ENCODE measurements at places on chromosomes 11 and 22.

DNA sequence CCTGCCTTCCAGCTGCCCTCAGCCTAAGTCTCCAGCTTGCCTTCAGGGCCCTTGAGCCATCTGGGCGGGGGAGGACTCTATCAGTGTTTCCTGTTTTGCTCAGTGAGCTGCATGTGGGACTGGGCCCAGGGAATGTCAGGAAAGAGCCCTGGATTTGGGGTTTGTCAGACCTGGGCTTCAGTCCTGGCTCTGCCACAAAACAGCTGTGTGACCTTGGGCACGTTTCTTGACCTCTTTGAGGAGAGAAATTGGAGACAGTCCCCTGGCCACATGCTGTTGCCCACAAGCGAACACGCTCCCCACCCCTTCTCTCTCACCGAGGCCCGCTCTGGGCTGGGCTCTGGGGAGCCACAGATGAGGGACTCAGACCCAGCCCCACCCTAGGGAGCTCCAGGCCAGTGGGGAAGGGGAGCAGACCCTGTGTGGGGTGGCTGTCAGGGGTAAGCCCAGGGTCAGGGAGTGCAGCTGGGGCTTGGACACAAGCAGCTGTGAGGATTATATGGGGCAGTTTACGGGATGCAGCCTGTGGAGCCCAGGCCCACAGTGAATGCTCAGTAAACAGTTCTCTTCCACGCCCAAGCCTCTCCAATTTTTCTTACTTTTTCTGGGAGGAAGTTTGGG lies 12.3 kb downstream of the MYO7A start:
- peak; percentile 82 for DNase-seq

- peak; percentile 77 for DNase-seq
Measured at GRCh38 chr11:75816561-75817239, 1.7 kb downstream of the UVRAG start.

DNA sequence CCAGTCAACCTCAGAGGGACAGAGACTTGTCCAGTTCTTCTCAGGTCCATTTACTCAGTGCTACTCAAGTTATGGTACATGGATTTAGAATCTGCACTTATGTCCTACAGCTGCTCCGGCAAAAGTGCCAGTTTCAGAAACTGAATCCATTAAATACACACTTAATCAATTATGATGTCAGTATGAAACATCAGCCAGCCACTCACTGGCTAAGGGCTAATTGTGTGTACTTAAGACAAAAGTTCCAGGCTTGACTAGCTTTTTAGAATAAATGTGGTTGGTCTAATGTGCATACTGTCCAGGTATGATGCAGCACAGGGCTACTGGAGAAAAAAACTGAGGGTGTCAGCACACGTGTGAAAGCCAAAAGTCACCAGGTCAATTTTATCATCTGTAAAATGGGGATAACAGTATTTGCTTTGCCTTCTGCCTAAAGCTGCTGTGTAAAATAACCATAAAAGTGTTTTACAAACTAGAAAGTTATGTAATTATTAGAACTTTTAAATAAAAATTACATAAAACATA lies 55.4 kb upstream of the CYP2D6 start:
- DNase-seq, result no peak

DNA sequence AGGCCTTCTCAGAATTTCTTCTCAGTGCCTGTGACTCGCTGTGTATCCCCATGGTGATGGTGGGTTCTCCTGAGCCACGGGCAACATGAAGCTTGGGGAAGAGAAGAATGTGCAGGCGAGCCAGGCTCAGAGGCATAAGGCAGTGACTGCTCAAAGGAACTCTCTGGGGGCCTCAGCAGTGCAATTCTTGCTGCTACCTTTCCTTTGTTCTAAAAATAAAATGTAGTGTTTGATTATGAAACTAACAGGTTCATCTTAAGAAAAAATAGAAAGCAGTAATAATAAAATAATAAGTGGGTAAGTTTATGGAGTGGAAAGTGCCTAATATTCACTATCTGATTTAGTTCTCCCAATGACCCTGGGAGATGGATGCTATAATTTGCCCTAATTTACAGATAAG lies 46.7 kb downstream of the MEI1 start:
- DNase-seq, result no peak

GRCh38 chr22:34669001-34669400 lies 397.0 kb upstream of the ISX start:
- no peak for DNase-seq

- DNase-seq, result peak; percentile 84
Measured at GRCh38 chr11:58573451-58574104, 2.1 kb downstream of the LPXN start.

GRCh38 chr11:662689-663274 lies 25.7 kb downstream of the DRD4 start:
- peak; percentile 53 for DNase-seq

DNA sequence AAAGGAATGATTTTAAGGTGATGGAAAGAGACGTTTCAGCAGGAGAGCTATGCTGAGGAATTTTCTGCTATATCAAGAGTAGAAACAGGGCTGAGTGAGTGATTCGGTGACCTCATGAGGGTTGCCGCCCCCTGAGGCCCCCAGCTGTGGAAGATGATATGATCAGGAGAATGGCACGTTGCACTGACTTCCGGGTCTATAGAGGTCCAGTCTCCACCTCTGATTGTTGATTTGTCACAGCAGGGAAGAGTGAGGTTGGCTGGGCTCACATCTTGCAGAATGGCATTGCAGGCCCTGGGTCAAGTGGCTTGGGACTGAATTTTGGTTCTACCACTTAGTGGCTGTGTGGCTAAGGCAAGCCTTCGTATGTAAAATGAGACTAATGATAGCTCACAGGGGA lies 205.1 kb downstream of the SNX19 start:
- DNase-seq, result no peak

DNA sequence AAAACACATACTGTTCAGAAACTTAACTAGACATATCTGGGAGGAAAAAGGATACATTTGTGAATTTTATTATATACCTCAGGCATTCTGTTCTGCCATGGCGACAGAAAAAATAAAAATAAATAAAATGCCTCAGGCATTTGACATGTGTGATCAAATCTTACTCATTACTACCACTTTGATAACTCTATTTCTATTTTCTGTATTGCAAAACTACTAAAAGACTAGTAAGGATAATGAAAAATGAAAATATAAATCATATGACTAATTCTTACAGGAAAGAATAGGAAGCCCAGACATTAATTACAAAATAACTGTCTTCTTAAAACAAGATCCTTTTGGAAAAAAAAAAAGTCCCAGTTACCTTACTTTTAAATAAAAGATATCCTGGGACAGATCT lies 5.3 kb downstream of the PICALM start:
- DNase-seq, result no peak

- DNase-seq, result no peak
Measured at GRCh38 chr22:19960491-19961200, 19.0 kb upstream of the TXNRD2 start.

DNA sequence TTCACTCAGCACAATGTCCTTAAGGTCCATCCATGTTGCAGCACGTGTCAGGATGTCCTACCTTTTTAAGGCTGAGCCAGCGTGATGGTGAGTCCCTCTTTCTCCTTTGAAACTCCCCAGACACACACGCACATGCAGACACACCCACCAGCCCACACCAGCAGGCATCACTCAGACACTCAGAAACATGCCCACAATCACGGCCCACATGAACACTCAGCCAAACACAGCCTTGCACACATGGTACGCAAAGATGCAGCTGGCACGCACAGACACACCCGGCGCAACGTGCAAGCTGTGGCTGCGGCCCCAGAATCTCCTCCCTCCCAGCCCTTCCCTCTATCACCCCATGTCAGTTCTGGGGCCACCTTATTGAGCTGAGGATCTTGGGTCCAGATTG lies 8.0 kb downstream of the FADS3 start:
- no peak for DNase-seq

- DNase-seq, result no peak
Measured at GRCh38 chr11:62011881-62012280, 44.4 kb upstream of the FTH1 start.

DNA sequence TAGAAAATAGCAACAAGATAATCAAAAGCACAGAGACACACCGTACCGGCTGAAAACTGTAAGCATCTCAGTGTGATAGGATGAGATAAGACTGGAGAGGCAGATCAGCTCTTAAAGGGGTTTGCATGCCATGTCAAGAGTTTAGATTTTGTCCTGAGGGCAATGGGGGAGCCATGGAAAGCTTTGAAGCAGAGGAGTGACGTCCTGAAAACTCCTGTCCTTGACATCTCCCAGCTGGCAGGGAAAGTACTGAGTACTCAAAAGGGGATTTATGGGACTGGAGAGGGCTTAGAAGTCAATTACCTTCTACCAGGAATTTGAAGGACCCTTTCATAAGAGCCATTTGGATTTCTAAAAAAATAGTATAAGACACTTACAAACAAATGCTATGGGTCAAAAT lies 420.5 kb upstream of the NARS2 start:
- DNase-seq, result no peak

- peak; percentile 43 for DNase-seq
Measured at GRCh38 chr11:75425422-75425821, 7.6 kb downstream of the KLHL35 start.

DNA sequence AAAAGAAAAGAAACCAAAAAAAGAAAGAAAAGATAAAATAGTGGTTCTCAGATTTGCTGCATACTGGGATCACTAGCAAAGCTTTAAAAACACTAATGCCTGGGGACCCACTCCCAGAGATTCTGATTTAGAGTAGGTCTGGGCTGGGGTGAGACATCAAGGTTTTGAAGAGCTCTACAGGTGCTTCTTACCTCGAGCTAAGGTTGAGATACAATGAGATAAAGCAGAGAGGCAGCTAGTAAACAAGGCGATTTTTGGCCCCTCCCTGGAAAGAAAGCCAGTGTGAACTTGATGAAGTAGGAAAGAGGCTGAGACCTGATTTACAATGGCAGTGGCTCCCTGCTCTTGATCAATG lies 327.6 kb upstream of the CCDC90B start:
- DNase-seq, result no peak

DNA sequence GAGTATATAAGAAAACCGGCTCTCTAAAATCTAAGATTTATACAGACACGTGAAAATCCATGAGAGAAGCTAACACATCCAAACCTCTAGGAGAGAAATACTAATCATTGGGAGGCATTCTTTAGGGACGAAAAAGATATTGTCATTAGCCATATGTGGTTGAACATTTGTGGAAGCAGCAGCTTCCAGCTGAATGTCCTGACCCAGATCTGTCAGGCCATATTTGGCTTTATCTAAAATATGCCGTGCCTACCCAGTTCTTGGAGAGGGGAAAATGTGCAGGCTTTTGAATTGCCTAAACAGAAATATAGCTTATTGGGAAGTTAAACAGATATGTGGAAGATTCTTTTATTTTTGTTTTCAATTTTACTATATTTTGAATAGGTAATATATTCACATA lies 6.4 kb downstream of the CCDC89 start:
- no peak for DNase-seq

GRCh38 chr11:117345039-117345438 lies 17.4 kb downstream of the CEP164 start:
- DNase-seq, result no peak

DNA sequence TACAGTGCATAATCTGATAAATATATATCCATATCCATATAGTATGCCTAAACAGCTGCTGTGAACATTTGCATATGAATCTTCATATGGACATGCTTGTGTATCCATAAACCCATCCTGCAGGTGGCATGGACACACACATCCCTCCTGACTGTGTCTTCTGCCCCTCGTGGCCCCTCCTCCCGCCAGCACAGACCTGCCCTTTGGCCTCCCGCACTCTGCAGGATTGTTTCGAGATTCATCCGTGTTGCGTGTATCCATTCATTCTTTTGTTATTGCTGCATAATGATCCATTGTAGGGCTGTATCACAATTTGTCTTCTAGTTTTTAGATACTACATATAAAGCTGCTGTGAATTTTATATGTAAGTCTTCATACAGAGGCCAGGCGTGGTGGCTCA lies 24.0 kb downstream of the ZBED4 start:
- no peak for DNase-seq

- DNase-seq, result no peak
Measured at GRCh38 chr11:97118614-97119200, 728.9 kb downstream of the JRKL start.

- DNase-seq, result peak; percentile 14
Measured at GRCh38 chr11:71372693-71373657, 75.2 kb downstream of the DHCR7 start.

DNA sequence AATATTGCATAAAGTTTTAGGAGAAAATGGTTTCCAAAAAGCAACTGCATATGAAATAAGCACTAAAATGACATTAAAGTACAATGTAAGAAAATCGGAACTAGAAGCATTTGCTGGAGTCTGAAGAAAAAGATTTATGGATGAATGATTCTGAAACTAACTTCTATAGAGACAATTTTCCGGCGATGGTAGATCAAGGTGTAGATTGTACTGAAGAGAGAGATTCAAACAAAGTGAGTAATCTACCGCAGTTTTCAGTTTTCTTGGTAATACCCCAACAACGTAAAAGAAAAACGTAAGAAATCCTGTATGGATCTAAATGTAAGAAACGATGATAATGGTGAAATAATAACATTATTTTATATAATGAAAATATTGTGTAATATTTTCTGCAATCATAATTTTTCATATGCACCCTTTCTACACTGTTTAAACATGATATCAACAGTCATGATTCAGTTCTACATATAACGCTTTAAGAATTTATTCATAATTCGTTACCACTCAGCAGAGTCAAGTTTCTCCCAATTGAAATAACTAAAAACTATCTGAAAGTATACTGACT lies 1.8 kb upstream of the CDPF1 start:
- no peak for DNase-seq

GRCh38 chr22:44815099-44816070 lies 63.0 kb downstream of the ARHGAP8 start:
- DNase-seq, result no peak

DNA sequence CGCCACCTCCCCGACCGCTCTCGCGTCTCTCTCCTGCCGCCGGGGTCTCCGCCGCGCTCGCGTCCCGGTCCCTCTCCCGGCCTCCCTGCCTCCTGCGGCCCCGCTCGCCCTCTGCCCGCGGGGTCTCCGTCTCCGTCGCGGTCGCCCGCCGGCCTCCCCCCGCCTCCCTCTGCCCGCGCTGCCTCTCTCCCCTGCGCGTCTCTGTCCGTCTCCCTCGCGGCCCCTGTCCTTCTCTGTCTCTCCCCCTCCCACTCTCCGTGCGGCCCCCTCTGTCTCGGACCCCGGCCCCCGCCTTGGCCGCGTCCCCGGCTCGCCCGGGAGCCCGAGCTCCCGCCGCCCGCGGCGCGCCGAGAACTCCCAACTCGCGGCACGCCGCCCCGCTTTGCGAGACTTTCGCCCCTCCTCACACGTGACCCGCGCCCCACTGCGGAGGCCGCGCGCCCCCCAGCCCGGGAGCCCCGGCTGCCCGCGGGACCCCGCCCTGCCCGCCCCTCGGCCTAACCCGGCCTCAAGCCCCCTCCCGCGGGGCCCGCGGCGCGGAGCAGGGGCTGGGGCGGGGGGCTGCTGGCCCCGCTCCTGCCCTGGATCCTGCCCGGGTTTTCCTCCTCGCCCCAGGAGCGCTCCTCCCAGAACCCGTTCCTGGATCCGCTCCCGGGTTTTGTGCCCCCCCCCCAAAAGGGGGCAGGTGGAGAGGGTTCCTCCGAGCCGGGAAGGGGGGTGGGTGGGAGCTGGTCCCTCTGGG lies 702 bp upstream of the KCNJ4 start:
- DNase-seq, result no peak

GRCh38 chr11:102882389-102883024 lies 7.7 kb upstream of the MMP12 start:
- DNase-seq, result peak; percentile 58
